Hindlimb muscle (tissue), 1 donor: ENCODE measurements at places on chromosomes 5 and 9. TPM values are rescaled to one million over a fixed set of nuclear protein-coding genes. Genes with fewer than 3 reads are reported as not detected.
A peak's percentile ranks its signal among the peaks of the same experiment; 100 is the strongest.

DNA sequence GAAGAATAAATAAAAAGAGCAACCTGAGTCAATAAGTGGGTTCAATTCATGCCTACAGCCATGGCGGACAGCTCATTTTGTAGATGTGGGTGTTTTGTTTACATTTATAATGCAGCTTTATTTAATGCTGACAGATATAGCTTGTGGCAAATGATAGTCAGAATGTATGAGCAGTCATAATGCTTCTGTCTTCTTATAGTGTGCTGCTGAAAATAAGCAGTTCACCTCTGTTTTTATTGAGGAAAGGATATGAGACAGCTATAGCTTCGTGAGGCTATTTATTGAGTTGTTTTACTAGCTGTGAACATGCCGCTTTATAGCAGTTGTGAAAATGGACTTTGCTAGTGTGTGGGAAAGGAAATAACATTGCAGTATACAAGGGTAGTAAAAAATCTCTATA, 147.4 kb downstream of the PBX3 start:
- DNase-seq: no peak

DNA sequence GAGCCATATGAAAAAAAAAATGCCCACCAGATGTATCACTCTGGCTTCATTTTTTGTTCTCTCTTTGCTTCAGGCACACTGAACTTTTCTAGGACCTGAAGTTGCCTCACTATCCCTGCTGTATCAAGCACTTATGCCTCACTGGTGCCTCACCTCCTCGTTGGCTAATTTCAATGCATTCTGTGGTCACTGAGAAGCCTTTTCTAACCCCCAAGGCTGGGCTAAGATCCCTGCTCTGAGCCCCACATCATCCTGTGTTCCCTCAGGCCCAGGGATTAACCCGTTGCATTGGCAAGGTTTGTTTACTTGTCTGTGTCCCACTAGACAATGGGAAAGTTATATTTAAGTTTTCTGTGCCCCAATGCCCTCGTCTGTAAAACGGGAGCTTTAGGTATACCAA, 362.7 kb downstream of the OSTF1 start:
- no peak for DNase-seq

DNA sequence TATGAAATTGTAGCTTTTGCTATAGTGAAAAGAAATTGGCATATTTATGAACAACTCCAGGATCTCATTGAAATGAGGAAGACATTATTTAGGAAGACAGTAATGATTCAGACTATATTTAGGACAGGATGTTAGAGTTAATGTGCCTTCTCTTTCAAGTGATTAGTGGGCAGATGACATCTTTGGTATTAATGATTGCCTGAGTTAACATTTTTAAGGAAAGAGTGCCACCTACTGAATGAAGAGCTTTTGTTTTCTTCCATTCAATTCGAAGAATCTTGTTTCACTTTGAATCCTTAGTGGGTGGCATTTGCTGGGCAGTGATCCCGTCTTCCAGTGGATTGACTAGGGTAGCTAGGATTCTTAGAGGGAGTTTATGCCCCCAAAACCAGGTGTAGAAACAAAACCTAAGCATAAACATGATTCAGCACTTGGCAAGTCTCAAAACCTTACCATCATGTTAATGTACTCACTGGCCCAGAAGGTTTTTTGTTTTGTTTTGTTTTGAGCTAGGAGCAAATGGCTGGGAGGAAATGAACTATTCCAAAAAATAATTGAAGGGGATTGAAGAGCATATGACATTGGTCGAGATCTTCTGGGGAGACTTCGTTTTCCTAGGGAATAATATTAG, 23.2 kb downstream of the MAP3K1 start:
- DNase-seq: peak; percentile 50

DNA sequence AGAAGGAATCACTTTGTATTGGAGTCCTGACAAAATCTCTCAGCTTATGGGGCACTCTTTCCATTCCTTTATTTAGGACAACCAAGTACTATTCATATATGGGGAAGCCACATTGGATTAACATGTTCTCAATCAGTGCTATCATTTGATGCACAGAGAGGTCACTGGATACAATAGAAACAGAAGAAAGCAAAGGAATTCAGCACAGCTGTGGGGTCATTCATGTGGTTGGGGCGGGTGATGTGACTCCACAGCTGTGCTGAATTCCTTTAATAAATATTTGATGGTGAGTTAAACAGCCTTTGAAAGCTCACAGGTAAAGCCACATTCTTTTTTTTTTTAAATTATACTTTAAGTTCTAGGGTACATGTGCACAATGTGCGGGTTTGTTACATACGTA, 854 bp upstream of the TEX48 start:
- DNase-seq: no peak

GRCh38 chr5:115772731-115773475, 43.6 kb downstream of the CDO1 start:
- peak; percentile 19 for DNase-seq

DNA sequence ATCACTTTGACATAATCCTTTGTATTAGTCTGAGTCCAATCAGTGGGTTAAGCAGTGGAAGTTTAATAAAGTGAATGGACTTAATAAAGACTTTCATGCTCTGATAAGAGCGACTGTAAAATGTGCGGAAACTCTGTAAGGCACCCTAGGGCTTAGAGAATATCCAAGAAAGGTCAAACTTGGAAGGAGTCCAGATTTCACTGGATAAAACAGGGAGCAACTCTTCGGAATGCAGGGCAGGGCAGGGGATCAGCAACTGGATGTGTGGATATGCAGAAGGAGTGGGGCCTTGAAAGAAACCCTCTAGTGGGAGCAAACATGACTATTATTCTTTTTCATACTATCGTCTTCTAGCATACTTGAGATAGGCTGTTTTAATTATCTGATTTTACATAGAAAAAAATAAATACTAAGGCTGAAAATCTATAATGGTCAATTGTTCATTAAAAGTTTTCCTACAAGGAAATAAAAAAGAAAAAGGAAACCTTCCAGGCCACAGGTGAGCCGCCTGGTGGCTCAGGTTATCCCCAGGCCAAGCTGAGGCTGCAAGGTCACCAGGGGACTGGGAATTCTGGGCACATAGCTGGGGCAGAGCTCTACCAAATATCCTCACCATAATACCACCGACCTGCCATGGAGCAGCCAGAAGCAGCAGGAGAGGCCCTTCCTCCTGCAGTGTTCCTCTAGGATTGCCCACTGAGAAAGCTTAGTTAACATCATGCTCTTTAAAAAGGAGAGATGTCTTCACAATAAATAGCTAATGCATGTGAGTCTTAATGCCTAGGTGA, 46.3 kb upstream of the CCDC112 start:
- DNase-seq: no peak

DNA sequence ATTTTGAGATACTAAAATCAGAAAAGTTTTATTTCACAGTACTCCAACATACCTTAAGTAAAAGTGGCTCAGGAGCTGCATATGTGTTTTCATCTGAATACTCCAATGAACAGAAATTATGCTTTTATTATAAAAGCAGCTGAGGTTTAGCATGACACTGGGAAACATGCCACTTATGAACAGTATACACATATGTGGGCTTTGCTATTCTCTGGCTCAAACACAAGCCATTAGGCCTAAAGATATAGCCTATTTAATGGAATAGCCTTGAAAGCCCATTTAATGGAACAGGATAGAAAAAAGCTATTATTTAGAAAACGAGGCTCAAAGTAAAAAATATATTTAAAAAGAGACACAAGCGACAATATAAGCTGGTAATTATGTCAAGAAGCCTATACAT, 74.1 kb downstream of the SLC38A9 start:
- no peak for DNase-seq

- DNase-seq: no peak
These were observed 233.3 kb upstream of the ADAMTS16 start for GRCh38 chr5:4906786-4907185.

DNA sequence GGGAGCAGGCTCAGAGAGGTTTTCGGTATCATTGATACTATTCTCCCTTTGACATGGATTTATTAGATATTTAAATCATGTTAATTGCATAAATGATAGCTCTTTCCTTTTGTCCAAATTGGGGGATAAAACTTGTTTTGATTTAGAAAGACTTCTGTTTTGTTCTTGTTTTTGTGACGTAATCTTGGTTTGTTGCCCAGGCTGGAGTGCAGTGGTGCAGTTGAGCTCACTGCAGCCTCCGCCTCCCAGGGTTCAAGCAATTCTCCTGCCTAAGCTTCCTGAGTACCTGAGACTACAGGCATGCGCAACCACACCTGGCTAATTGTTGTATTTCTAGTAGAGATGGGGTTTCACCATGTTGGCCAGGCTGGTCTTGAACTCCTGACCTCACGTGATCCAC, 7.1 kb downstream of the MAT2B start:
- DNase-seq: no peak

GRCh38 chr5:22908129-22908528, 55.0 kb upstream of the CDH12 start:
- no peak for DNase-seq

DNA sequence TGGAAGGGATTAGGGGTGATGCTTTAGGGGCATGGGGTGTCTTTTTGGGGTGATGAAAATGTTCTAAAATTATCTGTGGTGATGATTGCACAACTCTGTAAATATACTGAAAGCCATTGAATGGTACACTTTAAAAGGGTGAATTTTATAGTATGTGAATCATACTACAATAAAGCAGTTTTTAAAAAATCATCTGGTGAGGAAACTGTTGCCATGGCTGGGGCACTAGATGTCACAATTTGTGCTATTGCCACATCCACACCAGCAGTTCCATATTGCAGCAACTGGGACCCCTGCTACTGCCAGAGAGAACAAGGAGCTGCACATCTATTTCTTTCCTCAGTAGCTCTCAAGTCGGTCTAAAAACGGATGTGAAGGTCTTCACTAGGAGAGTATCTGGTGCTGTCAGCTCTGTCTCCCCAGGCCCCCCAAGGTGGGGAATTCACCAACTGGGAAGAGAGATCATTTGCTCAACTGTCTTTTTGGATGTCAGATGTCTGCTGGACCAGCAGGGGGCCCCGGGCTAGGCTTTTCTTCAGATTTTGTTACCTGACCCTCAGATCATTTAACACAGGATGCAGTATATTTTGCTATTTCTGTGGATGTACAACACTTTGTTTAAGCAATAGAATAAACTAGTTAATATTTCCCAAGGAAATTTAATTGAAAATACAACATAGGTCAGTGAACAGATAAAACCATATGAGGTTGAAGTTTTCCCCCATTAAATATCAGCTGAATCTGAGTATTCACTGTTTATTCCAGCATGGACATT, 13.2 kb downstream of the CMYA5 start:
- DNase-seq: no peak

DNA sequence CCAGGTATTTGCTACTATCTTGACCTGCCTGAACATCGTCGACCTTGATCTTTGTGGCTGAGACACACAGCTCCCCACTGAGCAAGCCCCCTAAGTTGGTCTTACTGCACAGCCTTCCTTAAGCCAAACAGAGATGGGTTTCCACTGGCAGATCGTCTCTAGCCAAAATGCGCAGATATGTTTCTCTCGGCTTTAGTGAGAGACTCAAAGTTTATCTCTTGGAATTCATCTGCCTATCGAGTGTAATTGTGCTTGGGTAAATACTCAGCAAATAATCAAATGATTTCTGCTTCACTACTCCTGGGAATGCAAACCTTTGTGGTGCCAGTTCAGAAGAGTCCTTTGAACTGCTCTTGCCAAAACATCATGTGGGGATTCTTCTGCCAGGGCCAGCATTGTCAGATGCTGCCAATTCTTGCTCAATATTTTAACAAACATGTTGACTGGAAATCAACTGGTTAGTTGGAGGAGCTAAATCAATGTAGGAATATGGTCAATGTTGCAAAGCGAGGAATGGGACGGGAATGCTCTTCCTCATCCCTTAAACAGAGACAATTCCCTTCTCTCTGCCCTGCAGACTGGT, 141.2 kb upstream of the SLC28A3 start:
- DNase-seq: no peak

- no peak for DNase-seq
These were observed 6.1 kb downstream of the PRRX2 start for GRCh38 chr9:129671519-129671918.

DNA sequence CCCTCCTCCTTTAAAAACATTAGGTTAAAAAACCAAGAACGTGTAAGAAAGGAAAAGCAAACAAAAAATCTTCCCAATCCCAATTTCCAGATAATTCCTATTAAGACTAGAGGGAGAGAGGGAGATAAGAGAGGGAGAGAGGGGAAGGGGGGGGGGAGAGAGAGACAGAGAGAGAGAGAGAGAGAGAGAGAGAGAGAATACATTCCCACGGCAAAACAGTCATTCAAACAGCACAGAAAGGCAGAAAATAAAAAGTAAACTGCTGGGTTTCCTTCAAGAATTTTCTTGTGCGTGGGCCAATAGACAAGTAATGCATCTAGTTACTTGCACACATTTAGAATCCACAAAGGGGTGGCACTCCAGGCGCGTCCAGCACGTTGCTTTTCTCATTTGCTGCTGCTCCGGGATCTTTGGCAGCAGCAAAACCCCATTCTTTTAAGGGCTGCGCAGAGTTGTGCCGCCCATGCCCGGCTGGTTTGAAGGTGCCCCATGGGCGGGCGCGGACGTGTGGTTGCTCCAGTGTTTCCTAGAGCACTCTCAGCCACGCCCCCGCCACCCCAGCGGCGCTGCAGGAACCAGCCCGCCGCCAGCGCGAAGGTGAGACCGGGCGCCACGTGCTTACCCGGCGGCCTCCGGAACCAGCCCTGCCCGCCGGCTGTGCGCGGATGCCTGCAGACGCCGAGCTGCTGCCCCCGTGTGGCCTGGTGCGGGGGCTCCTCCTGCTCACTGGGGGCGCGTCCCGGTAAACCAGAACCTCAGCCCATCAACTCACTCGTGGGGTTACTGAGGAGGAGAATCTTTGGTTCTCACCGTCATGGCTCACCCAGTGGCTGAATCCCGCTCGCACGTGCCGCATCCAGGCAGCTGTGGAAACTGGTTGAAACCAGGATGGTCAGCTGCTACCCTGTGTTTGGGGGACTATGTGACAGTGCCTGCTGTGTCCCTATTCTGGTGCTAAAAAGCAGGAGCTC, 44.6 kb downstream of the STC2 start:
- DNase-seq: no peak

DNA sequence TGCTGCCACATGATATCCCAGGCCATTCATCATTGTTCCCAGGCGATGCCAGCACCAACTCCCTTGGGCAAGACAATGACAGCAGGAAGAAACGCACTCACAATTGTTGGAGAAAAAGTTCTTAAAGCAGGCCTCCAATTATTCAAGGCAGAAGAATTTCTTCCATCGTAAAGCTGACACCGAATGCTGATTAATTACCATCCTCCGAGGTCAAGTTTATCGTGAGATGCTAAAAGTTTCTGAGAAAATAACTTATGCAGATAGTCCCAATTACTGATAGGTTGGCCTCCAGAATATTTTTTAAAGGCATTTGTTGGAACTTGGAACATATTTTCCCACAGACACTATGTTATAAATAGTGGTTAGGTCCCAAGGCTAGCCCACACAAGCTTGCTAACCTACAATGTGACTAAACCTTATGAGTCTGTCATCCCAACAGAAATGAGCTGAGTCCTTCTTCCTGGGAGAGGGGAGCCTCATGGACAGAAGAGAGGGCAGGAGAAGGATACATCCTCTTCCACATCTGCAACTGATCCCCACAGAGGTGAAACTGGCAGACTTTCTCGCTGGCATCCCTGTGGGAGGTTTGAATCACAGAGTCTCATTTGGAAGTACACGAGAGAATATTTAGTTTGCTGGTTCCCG, 202.4 kb upstream of the TBC1D2 start:
- no peak for DNase-seq

ACOT12 gene
- polyA plus RNA-seq: not detected

CDC20B gene
- 0.12 TPM for polyA plus RNA-seq

CNTNAP3B gene
- polyA plus RNA-seq: 6.3 TPM

CAMK2A gene
- 116 TPM for polyA plus RNA-seq

FOXD4L4 gene
- polyA plus RNA-seq: not detected

SNX30 gene
- polyA plus RNA-seq: 10.2 TPM

PCDHGC3 gene
- polyA plus RNA-seq: 119 TPM

GMCL2 gene
- polyA plus RNA-seq: not detected

ADAMTSL1 gene
- 20.7 TPM for polyA plus RNA-seq

PCDHA10 gene
- 0.25 TPM for polyA plus RNA-seq
